ENCODE measurements at places on chromosomes 6 and 20.
A peak's percentile ranks its signal among the peaks of the same experiment; 100 is the strongest.

GRCh38 chr6:99011151-99011550, 63.4 kb upstream of the FBXL4 start:
- no peak for DNase-seq

DNA sequence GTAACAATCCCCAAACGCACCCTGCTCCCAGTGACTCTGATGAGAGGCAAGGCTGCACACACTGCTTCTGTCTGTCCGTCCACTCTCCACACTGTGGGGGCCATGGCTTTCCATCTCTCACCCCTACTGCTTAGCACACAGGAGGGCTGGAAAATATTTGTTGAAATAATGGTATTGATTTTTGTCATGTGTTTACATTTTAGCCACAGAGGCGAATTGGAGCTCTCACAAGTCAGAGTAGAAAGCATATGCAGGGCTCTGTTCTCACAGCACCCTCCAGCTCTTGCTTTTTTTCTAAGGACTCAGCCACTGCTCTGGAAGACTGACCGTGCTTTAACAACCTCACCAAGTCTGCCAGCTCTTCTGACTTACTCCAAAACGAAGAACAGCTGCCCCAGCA, 273.8 kb downstream of the GMDS start:
- no peak for DNase-seq

- DNase-seq = no peak
These were observed 63.0 kb downstream of the GPX5 start for GRCh38 chr6:28588666-28589065.

DNA sequence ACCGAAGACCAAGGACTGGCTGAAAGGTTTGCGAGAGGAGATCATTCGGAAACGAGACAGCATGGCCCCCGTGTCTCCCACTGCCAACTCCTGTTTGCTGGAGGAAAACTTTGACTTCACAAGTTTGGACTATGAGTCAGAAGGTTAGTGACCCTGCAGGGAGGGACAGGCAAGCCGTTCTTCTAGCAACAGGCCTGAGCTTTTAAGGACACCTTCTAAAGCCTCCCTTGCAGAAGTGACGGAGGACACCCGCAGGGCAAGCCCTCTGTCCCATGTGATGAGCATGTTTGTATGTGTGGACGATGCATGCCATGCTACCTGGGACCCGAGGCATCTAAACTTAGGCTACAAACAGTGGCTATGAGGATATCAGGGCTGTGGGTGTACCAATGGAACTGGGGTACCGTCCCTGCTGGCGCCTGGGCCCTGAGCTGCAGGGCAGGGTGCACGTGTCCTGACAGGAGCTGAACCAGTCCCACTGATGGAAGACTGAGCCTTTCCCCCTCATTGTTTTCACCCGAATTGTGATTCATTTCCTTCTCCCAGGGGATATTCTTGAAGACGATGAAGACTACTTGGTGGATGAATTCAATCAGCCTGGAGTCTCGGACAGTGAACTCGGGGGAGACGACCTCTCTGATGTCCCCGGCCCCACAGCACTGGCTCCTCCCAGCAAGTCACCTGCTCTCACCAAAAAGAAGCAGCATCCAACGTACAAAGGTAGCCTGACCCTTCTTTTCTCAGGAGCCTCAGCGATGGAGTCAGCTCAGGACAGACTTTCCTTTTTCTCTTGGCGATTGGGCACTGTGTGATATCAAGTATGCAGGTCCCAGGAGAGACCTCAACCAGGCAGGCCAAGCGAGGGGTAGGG, 84.4 kb downstream of the SERAC1 start:
- DNase-seq = no peak

GRCh38 chr6:130183271-130184222, 39.2 kb downstream of the SAMD3 start:
- peak; percentile 25 for DNase-seq

DNA sequence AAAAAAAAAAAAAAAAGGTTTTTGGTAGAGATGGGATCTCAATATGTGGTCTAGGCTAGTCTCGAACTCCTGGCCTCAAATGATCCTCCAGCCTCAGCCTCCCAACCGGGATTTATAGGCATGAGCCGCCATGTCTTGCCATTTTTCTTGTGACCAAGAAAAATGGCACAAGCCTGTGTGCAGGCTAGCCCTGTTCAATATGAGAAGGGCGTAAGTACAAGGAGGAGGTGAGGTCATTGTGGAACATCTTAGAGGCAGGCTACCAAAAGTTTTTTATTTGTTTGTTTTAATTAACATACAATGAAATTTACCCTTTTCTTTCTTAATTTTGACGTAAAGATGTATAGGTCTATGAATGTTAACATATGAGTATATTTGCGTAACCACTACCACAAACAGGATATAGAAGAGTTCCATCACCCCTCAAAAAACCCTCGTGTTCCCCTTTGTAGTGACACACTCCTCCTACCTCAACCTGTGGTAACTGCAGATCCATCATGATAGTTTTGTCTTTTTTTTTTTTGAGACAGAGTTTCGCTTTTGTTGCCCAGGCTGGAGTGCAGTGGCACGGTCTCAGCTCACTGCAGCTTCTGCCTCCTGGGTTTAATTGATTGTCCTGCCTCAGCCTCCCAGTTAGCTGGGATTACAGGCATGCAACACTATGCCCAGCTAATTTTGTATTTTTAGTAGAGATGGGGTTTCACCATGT, 28.3 kb upstream of the KIF3B start:
- no peak for DNase-seq

DNA sequence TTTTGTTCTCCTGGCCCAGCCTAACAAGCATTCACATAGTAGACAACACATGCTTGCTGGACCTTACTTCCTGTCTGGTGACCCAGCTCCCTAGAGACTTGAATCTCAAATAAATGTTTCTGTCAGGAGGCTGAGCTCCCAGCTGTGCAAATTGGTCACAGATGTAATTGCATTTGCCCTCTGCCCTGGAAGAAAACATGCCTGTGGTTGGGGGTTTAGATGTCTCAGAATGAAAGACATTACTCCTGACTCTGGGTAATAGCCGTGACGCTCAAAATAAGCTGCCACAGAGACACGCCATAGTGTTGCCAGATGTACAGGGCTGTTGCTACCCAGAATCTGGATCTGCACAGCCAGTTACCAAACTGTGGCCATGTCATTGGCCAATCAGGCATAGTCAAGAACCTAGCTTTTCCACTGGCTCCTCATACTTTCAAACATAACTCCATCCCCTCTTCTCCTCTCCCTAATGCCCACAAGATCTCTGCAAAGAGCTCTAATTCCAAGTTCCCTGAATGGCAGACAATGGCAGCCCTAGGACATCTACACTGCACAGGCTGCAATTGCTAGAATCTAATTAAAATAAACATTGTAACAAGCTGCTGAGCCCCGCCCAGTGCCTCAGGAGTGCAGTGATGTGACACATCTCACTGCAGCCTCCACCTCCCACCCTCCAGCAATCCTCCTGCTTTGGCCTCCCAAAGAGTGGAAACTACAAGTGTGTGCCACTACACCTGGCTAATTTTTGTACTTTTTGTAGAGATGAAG, 32.8 kb upstream of the GMPR start:
- DNase-seq = no peak

DNA sequence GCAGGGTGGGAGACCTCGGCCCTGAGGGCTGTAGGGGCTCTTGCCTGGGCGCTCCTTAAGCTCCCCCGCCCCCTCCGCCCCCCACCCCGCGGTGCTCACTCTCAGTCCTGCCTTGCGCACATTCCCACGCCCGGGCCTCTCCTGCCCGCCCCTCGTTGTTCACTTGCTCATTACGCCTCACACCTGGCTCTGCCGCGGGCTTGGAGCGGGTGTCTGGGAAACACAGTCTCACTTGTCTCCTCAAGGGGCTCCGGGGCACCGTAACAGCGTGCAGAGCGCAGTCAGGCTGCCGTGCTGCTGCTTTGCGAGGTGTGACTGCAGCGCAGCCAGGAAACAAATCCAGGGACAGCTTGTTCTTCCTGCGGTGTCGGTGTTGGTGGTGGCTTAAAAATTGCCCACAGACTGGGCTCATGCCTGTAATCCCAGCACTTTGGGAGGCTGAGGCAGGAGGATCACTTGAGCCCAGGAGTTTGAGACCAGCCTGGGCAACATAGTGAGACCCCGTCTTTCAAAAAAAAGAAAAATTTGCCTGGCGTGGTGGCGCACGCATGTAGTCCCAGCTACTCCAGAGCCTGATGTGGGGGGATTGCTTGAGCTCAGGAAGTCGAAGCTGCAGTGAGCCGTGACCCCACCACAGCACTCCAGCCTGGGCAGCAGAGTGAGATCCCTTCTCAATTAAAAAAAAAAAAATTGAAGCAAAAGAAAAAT, 4.6 kb downstream of the NPBWR2 start:
- no peak for DNase-seq

- DNase-seq = no peak
These were observed 5.9 kb upstream of the VSTM2L start for GRCh38 chr20:37896932-37897548.

DNA sequence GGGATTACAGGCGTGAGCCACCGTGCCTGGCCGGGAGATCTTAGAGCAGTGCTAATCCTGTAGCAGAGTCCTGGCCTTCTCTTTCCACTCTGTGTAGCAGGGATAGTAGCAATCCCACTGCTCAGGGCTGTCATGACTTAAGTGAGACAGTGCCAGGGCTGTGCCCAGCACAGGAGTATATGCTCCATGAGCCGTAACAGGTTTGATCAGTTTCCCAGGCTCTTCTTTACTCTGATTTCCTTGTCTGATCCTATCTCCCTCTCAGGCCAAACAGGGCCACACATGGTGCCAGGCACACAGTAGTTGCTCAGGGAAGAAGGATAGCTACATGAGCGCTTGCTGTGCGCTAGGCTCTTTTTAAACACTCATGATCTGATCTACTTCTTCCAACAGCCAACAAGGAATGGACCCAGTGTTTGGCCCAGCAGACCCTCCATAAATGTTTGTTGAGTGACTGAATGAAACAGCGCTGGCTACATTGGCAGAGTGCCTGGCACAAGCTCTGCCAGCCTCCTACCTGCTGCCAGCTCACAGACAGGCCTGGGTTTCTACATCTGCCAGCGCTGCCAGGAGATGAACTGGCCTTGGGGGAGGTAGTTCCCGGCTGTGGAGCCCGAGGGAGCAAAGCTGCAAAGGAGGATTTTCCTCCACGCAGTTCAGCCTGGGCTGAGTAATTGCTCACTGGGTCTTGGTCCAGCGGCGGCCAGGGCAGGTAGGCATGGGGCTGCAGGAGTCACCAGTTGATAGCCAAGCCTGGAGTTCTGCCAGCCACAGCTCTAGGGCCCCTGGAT, 36.9 kb downstream of the SNAI1 start:
- no peak for DNase-seq

GRCh38 chr20:32544260-32544722, 40.8 kb downstream of the NOL4L start:
- no peak for DNase-seq

DNA sequence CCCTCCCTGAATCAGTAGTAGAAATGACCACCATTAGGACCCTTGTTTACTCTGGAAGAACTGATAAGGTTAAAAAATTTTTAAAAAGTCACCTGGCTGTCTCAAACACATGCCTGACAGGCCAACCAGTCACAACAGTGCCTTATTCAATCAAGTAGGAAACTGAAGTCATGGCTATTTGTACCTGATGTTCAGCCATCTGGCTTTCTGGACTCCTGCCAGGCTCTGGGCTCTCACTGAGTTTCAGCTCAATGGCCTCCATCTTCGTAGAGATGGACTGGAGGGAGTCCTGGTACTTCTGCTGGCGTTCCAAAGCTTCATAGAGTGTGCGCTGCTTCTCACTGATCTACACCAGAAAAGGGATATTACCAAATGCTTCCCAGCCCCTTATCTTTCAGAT, 343.8 kb downstream of the SYNE1 start:
- DNase-seq = no peak

- DNase-seq = no peak
These were observed 10.2 kb downstream of the USP49 start for GRCh38 chr6:41884957-41885356.

GRCh38 chr20:16517946-16518783, 55.1 kb downstream of the KIF16B start:
- DNase-seq = no peak

DNA sequence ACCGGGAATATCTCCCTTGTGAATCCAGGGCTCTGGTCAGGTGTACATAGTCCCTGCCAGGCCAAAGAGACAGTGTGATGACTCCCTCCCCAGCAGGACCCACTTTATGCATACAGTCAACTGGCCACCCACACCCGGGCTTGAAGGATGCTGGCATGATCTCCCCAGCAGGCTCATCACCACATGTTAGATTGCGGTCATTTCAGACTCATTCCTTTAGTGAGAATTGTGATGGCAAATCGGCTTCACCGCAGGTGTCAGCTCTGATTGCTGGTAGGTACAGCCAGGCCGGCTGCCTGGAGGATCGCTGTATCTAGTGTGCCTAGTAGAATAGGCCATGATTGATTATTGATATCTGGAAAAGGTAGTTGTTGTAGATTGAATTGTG, 24.5 kb downstream of the CD83 start:
- DNase-seq = no peak

- no peak for DNase-seq
These were observed 47.7 kb upstream of the FNDC1 start for GRCh38 chr6:159121486-159121885.

DNA sequence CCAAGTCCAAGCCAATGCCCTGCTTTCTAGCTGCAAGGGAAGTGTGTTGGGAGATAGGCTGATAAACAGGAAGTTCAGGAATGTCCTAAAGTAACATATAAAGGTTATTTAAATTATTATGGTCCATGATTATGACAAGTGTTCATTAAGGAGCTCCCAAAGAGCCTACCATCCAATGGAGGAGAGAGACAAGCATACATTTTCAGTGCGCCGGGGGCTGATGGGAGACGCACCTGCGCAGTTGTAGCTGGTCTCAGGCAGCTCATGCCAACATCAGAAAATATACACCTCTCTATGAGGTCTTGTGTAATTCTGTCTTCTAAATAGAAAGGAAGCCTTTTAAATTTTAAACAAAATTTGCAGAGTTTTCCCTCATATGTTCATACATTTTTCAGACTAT, 12.6 kb upstream of the SFT2D1 start:
- DNase-seq = no peak

DNA sequence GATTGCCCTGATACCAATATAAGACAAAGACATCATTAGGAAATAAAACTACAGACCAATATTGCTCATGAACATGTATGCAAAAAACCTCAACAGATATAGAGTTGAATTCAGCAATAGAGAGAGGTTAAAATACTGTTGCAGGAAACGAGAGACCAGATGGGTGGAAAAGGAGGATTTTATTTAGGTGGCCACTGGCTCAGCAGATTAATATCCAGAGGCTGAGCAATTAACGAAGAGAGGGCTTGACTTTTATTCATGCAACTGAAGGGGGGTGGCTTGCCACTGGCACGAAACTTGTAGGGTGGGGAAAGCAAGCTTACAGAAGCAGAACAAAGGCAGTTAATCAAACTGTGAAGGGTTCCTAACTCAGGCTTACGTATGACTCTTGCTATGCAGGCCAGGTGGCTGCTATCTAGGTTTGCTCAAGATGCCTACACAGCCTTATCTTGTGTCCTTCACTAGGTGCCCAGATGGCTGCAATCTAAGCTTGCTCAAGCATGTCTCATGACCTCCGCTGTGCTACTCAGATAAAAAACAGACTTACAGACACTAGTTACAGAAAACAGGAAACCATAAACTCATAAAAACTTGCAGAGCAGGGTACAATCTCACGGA, 126.4 kb downstream of the MMUT start:
- DNase-seq = no peak

DNA sequence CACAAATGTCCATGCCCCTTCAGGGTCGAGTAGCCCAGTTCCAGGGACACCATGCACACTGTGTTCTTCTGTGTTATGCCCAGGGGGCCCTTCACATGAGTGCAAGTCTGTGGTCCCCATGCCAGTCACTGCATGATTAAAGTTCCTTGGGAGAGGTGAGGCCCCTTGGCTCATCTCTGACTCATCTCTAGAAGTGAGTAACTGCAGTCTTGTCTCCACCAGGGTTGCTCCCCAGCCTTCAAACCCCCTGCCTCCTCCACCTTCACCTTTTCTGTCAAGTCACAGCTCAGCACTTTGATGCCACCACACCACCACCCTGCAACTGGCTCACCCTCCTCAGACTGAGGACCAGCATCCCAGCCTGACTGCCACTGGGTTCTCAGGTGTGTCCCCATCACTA, 161.7 kb downstream of the UNC5CL start:
- peak; percentile 8 for DNase-seq

All from stimulated activated CD8-positive, alpha-beta memory T cell treated with anti-CD3 and anti-CD28 coated beads, Interleukin-7, amount 100 ng/mL, for 48 hours (primary cell).